GDM1 (cell line): ENCODE measurements at places on chromosomes 16 and 17.

DNA sequence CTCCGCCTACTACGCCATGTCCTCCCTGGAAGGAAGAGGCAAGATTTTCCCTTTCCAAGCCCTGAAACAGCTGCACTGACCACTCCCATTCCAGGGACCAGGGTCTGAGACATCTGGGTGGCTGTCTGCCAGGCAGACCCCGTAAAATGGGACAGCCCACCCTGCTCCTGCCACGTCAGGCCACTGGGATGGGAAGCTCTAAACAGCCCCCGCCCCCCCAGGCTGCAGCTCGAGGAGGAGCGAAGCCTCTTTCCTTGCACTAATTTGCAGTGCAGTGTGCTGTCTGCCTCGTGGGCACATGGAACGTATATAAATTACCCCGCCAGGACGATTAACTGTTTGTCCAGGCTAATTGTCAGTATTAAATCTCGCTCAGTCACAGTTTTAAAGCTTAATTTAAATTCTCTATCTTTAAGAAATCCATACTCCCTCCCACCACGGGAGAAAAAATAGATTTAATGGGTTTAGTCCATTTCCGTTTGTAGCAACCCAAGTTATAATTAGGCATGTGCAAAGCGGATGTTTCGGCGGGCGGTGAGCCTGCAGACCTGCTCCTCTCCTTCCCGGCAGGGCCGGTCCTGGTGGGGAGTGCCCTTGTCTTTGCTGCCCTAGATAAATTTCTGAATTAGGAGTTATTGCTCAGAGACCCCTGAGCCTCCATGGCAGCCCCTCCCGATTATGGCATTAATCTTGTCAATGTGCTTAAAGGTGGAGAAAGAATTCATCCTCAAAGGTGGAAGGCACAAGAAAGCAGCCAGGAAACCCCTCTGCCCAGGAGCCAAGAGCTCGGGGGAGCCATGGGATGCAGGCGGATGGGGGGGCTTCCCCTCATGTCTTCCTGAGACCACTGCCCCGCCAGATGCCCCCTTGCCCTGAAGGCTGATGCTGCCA is 268.0 kb upstream of the TNRC6C start:
- DNase-seq, result peak; percentile 33

DNA sequence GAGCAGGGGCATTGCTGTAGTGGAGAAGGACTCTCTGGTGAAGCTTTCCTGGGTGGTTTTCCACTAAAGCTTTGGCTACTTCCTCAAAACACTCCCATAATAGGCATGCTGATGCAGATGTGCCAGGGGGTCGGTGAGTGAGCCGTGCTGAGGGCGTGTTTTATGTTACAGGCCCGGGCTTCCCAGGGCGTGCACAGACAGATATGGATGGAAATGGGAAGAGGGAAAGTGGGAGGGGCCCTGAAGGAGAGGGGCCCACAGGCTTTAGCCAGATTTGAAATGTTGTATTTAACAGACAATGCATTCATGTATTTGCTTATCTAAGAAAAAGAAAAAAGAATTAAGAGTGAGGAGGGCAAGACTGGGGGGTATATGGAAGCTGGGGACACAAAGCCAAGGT is 56.3 kb downstream of the IL21R start:
- DNase-seq, result no peak

DNA sequence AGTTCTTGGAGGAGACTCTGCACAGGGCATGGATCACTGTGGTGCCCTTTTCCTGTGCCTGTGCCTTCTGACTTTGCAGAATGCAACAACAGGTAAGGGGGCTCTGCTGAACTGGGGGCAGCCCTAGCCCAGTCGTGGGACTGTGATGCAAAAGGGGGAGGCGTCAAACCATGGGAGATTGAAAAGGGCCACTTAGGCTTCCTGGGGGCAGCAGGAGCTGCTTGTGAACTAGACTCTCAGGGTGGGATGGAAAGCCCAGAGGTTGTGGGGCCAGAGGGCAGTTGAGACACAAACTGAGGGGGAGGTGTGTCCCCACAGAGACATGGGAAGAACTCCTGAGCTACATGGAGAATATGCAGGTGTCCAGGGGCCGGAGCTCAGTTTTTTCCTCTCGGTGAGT is 19.6 kb downstream of the ADGRG5 start:
- DNase-seq, result no peak

- DNase-seq, result no peak
Measured at GRCh38 chr17:29744121-29744520, 121.4 kb upstream of the CORO6 start.

GRCh38 chr16:86614699-86615098 is 36.4 kb downstream of the FOXL1 start:
- DNase-seq, result no peak

- no peak for DNase-seq
Measured at GRCh38 chr16:51061328-51061727, 89.7 kb downstream of the SALL1 start.

- no peak for DNase-seq
Measured at GRCh38 chr17:2691069-2691871, 20.3 kb downstream of the CLUH start.

DNA sequence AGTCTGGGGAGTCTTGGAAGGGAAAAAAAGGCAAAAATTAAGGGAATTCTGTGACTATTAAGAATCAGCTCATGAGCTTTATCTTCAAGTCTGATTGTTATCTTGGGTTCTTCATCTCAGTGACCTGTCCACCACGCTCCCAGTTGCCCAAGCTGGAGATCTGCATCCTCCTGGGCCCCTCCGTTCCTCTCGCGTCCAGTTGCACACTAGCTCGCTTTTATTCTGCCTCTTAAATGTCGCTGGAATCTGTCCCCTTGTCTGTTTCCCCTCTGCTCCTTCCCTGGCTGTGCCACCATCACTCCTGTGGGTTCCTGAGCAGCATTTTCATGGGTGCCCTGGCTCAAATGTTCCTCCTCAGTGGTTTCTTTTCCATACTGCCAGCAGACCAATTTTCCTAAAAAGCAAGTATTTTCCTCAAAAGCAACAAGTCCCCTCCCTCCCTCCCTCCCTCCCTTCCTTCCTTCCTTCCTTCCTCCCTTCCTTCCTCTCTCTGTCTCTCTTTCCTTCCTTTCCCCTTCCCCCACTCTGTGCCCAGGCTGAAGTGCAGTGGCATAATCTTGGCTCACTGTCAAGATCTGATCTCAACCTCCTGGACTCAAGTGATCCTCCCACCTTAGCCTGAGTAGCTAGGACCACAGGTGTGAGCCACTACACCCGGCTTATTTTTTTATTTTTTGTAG is 1.4 kb downstream of the ENDOV start:
- DNase-seq, result no peak

GRCh38 chr17:21512307-21513011 is 136.3 kb downstream of the KCNJ12 start:
- DNase-seq, result no peak

- no peak for DNase-seq
Measured at GRCh38 chr16:71627731-71628181, 1.8 kb downstream of the MARVELD3 start.

DNA sequence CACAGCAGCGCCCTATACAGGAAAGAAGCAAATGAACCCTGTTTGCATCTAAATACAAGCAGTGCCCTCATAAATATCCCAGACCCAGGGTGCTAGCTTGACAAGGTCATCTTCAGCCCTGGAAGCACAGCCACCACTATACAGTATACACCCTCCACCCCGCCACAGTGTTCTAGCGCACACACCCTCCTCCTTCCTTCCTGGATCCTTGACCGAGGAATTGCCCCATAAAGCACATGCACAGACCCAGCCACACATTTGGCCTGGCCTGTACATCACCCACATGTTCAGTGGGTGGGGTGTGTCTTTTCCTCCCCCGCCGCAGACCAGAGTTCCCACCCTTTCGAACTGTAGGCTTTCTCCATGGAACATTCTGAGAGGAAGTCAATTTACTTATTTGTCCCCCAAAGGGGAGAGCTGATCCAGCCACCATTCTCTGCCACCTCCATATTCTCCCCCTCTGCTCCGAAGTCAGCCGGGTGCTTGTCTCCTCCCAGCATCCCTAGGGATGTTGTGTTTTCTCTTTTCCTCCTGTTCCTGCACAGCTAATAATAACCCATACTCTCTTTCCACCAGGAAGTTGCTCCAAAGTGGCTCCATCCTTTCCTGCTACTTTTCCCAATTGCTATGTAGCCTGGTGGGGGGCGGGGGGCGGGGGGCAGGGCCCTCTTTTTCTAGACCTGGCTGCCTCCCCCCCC is 6.6 kb downstream of the ABI3 start:
- no peak for DNase-seq

DNA sequence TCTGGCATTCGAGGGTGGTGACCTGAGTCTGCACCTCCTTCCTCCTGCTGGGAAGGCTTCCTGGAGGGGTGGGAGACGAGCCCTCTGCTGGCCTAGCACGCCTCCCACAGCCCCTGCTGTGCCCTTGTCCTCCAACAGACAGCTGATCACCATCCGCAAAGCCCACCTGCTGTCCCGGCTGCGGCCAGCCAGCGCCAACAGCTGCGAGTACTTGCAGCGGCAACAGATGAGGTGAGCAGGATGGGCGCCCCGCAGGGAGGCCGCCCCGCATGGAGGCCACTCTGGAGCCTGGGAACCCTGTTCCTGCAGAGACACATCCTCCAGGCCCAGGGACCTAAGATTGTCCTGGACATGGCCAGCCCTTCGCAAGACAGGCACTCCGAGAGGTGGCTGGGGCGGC is 21.6 kb downstream of the UBALD1 start:
- no peak for DNase-seq

DNA sequence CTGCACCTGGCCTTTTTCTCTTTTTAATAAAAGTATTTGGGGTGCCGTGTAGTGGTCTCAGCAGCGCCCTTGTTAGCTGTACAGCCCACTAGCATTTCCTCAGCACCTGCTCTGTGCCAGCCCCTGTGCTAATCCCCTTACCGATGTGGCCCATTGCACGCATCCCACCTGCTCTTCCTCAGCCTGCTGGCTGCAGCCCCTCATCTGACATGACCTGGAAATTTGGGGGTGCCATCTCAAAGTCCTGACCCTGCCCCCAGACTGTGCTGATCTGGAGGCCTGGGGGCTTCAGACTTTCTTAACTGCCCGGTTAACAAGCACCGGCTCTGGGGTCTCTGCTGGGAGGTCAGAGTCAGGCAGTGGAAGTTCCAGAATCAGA is 10.4 kb downstream of the GPRC5C start:
- DNase-seq, result no peak

DNA sequence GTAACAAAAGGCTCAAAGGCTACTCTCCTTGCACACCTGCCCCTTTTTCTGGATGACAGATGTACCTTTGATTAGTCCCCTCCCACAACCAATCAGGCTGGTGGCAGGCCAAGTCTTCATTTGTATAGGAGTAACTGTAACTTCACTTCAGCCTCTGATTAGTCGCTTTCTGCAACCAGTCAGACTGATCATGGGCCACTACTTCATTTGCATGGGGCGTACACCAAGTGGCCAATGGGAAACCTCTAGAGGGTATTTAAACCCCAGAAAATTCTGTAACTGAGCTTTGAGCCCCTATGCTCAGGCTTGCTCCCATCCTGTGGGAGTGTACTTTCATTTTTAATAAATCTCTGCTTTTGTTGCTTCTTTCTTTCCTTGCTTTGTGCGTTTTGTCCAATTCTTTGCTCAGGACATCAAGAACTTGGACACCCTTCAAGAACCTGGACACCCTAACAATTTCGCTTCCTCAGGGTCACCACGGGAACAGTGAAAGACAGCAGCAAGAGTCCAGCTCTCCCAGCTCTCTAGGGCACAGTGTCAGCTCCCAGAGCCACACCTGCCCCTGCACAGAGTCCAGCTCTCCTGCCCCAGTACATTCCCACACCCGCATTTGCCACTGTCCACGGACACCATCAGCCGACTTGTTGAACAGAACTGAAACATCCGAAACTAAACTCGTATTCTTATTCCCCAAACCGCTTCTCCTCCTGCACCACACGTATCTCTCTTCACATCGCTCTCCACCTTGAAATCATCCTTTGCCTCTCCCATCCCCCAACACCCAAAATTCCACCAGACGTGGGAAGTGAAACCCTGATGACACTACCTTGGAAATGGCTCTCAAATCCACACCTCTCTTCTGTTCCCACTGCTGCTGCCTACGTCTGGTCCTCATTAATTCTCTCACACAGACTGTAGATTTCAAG is 53.4 kb downstream of the ABCC12 start:
- DNase-seq, result no peak

DNA sequence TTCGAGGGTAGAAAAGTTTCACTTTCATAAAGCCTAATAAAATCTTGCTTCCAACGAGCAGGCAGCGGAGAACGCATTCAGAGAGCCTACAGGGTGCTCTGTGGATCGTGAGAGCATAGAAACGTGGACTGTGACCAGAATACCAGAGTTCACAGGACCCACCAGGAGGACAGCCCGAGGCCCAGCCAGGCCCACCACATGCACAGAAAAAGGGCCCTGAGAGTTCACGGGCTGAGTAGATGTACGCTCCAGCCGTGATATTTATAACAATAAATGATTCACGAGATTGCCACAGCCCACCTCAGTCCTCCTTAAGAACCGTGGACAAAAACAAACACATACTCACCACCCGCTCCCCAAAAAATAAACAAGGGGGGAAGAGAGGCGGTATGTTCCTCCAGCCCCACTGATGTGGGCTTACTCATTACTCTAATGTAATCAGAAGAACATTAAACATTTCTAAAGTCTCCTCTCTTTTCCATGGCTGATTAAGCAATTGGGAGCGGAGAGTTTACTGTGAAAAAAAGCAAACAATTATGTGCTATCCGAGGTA is 207.2 kb downstream of the C16orf78 start:
- DNase-seq, result no peak

- DNase-seq, result no peak
Measured at GRCh38 chr17:46764000-46764708, 54.3 kb downstream of the WNT3 start.

- no peak for DNase-seq
Measured at GRCh38 chr16:23530062-23530461, 19.8 kb upstream of the GGA2 start.

DNA sequence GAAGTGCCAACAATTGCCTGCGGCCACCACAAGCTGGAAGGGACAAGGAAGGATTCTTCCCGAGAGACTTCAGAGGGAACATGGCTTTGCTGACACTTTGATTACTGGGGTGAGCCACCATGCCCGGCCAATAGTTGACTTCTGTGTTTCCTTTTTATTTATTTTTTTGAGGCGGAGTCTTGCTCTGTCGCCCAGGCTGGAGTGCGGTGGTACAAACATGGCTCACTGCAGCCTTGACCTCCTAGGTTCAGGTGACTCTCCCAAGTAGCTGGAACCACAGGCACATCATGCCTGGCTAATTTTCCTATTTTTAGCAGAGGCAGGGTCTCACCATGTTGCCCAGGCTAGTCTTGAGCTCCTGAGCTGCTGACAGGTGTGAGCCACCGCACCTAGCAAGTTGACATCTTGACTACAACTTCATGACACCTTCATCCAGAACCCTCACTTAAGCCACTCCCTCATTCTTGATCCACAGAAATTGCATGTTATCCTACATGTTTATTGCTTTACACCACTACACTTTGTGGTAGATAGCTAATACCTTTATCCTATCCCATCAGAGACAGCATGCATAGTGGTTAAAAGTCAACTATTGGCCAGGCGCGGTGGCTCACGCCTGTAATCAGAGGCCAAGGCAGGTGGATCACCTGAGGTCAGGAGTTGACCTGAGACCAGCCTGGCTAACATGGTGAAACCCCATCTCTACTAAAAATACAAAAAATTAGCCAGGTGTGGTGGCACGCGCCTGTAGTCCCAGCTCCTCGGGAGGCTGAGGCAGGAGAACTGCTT is 16.1 kb upstream of the GPRC5C start:
- no peak for DNase-seq

GRCh38 chr16:35391328-35391727 is 1931.9 kb downstream of the TP53TG3F start:
- peak; percentile 2 for DNase-seq

GRCh38 chr16:9148374-9149015 is 57.1 kb downstream of the HAPSTR1 start:
- DNase-seq, result no peak

- no peak for DNase-seq
Measured at GRCh38 chr16:51500306-51500705, 349.2 kb upstream of the SALL1 start.
